Amniotic epithelial cell (primary cell): ENCODE measurements at places on chromosomes 7 and 10.

- no peak for DNase-seq
Measured at GRCh38 chr7:55077561-55078410, 59.0 kb downstream of the EGFR start.

GRCh38 chr7:47428768-47429472 lies 153.0 kb downstream of the TNS3 start:
- DNase-seq, result no peak

DNA sequence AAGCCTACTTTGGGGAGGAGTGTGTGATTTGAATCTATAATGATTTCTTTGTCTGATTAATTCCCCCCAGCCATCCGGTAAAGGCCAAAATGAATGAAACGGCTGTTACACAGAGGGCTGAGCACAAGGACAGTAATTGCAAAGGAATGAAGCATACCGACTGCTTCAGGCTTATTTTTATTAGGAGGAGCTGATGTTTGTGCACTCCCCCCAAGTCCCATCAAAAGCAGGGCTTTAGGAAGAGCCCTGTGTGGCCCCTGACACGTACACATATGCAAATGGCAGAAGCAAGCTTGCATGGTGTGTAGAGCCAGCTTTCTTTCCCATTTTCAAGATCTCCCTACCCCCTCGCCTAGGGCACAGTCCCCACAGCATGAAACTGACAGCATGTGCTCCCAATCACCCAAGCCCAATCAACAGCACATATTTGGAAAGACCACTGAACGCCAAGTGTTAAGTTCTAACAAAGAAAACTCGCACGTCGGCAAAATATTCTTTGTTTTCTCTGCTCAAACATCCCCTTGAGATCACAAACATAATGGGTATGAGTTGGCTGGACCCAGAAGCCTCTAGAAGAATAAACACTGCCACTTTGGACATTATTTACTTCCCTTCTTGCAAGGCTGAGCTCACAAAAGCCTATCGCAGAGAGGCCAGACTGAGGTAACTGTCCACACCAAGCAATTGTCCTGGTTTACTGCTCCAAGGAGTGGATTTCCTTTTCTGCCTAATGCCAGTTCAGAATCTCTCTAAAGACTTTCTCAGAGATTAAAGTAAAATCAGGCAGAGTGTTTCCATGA lies 143.0 kb downstream of the CUBN start:
- DNase-seq, result peak; percentile 31

- DNase-seq, result peak; percentile 8
Measured at GRCh38 chr7:129188892-129189660, 643 bp downstream of the SMO start.
